ENCODE measurements at places on chromosomes 11 and 22.
A peak's percentile ranks its signal among the peaks of the same experiment; 100 is the strongest.

- no peak for DNase-seq
These were observed 7.9 kb downstream of the DDX10 start for GRCh38 chr11:108672786-108673185.

DNA sequence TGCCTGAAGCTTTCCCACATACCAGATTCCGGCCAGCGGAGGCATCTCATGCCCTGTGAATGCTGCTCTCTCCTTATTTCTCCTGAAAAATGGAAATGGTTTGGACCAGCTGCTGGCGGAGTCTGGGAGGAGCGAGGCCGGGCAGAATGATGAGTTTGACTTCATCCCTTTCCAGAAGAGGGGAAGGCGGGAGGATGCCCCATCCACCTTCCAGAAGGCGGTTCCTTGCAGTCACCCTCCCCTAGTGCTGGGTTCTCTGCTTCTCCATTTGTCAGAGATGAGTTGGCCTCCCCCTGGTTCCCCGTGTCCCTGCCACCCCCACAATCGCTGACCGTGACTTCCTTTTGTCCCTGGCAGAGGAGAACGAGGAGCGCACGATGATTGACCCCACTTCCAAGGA lies 75.6 kb downstream of the PARVB start:
- no peak for DNase-seq

DNA sequence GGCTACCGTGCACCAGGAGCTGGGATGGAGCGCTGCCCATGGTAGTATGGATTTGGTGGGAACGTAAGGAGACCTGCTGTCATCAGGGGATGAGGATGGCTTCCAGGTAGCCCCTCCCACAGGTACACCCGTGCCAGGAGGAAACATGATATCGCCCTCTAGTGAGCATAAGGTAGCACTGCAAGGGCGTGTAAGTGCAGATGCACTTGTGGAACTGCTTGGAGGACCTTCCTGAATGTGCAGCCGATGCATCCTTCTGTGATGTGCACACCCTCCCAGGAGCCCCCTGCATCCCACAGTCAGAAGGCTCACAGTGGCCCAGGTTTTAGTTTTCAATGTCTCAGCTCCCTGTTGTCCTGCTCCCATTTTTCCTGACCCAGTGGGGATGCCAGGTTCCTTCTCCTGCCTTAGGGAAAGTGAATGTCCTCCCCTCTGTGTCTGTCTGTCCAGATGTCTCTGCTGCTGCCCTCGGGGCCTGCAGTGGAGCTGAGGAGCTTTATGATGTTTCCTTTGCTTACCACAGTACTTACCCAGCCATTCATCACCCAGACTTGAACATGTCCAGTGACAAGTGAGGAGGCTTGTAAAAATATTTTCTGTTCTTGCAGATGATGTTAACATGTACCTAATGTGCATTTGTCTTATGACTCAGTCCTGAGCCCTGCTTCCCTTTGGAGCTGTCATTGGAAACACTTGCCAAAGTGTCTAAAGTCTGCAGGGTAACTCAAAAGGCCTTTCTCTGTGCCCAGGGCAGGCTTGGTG lies 49.2 kb downstream of the DBX1 start:
- DNase-seq: peak; percentile 80

DNA sequence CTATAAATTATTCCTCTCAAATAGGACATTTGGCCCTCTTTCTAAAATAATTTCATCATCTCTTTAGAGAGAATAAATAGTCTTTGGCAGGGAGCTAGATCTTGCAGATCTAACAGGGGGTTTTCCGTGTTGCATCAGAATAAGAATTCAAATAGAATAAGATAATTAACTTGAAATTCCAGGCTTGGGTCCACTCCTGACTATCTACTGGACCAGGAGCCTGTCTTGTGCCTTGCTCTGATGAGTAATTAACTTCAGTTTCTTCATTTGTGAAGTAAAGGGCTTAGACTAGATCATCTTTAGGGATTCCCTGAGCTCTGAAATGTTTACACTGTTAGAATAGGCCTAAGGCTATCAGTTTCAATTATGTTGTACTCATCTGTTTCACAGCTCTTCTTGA lies 23.5 kb upstream of the TMEM123 start:
- no peak for DNase-seq

DNA sequence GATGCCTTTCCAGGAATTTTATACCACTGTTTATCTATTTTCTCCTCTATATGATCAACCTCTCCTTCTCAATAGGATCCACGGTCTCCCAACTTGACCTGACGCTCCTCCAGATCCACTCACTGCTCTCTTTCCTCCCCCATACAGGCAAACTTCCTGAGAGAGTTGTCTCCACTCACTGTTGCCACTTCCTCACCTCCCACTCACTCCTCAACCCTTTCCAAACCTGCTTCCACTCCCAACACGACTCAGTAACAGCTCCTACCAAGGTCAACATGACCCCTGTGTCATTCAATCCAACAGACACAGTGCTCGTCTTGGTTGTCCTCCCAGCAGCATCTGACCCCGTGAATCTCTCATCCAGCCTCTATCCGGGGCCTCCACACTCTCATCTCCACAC lies 3.1 kb downstream of the APBB1 start:
- no peak for DNase-seq

Data from OCI-M1 (cell line).